RPMI7951 (cell line): ENCODE measurements at places on chromosomes 3 and 15.
A peak's percentile ranks its signal among the peaks of the same experiment; 100 is the strongest.

- peak; percentile 96 for DNase-seq
Observed at GRCh38 chr15:101187820-101188636, 63.8 kb downstream of the CHSY1 start.

DNA sequence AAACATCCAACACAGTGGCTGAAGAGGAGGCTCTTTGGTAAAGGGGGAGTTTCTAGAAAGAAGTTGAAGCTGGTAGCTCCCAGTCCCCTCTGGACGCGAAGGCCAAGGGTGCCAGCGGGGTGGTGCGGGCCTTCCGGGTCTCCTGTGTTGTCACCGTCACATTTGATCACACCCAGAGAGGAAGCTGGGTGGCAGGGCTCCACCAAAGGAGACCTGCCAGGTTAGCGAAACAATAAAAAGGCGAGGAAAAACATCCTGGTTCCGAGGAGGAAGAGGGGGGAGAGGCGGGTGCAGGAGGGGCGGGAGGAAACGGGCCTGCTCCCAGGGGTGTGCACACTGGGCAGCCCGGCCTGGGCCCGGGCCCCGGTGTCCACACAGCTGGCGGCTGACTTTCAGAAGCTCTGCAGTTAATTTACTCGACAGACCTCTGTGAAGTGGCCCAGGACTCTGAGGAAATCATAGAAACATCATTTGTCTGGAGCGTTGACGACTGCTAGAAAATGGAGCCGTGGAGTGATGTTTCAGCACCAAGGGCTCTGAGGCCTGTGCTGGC is 12.1 kb downstream of the HEG1 start:
- no peak for DNase-seq

DNA sequence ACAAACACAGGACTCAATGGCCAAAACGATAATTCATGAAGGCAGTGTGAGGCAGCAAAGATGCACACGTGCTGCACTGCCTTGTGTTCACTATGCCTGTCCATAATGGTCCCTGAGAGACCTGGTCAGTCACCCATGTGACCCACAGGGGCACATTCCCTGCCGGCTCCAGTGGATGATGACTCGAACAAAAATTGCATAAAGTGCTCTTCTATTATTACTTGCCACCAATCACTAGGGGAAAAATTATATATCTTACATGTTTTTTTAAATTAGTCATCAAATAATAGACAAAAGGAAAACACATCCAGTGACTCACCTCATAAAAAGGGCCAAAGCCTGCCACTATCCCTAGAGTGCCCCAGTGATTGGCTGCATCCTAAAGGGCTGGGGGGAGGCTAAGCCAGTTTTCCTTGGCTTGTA is 47.5 kb downstream of the UBP1 start:
- peak; percentile 84 for DNase-seq

DNA sequence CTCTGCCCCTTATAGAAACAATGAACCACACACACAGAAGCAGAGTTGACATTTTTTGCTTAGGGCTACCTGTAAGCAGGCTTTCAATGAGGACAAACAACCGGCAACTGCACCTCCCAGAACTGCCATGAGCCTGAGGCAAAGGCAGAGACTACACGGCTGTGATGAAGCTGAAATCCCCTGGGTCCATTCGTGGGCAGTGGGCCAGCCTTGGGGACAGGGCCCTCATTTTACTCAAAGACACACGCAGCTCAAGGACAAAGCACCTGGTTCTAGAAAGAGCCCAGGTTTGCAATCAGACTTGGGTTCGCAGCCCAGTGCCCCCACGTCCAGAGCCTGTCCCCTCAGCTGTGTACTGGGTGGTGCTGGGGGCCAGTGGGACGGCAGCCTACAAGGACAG is 17.9 kb downstream of the FAM174B start:
- DNase-seq, result no peak

DNA sequence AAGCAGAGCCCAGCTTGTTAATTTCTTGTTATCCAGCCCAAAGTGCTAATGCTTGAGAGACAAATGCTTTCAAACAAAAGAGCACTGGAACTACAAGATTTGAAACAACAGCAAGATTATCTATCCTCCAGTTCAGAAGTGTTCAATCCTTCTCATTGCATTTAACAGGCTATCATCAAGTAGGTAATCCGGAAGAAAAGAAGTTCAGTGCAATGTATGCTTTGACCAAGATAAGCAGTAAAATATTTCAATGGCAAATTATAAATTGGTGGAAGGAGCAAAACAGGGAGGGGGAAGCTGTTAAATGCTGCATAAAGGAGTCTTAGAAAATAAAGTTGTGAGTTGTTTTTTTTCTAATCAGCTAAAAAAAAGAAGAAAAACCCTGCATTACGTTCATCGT is 8.8 kb downstream of the LRIG1 start:
- DNase-seq, result no peak

GRCh38 chr3:112512320-112512719 is 13.0 kb upstream of the BTLA start:
- peak; percentile 6 for DNase-seq

GRCh38 chr3:151196434-151196833 is 6.6 kb downstream of the GPR171 start:
- DNase-seq, result no peak

- no peak for DNase-seq
Observed at GRCh38 chr3:74844428-74844827, 230.0 kb upstream of the CNTN3 start.

GRCh38 chr3:73868688-73869315 is 244.1 kb upstream of the PDZRN3 start:
- peak; percentile 39 for DNase-seq

DNA sequence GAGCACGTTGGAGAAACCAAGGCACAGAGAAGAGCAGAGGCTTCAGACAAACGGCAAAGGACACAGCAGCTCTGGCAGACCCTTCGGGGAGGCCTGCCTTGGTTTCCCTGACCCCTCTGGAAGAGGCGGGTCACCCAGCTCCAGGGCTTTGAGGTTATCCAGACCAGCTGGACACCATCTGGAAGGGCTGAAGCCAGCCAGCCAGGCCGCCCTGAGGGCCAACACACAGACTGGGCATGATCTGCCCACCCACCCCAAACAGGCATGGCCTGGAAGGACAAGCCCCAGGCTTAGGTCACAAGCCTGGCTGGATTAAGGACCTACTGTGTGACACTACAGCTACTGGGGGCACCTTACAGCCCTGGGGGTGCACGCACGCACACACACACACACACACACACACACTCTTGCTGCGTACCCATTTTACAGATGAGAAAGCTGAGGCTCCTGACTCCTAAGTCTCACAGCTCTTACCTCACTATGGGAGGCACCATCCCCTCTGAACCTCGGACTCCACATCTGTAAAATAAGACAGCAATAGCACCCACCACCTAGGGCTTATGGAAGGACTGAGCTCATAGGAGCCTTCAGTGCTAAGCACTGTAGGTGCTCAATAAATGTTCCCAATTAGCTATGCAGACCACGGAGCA is 10.8 kb downstream of the PLXND1 start:
- peak; percentile 70 for DNase-seq

DNA sequence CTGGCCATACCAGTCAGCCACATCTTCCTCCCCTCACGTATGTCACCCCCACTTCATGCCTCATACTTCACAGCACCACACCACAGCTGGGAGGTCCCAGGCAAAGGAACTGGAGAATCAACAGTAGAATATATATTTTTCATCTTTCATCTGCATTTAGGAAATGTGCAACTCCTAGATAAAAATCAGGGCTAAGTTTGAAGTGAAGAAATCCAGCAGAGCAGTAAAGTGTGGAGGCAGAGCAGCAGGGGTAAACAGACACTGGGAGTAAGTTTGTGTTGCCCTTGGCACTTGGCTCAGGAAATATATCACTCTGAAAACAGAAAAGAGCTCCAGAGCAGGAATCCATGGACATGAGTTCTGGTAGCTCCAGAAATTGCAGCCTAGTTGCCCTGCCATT is 2.8 kb upstream of the HERC1 start:
- no peak for DNase-seq

GRCh38 chr3:53156368-53156834 is 4.6 kb upstream of the PRKCD start:
- no peak for DNase-seq

GRCh38 chr3:180989291-180990163 is at the start of gene DNAJC19:
TSS of gene DNAJC19 (minus strand) at chr3:180989736. CDS start at chr3:180989602, 134 bp downstream.
- peak; percentile 97 for DNase-seq

DNA sequence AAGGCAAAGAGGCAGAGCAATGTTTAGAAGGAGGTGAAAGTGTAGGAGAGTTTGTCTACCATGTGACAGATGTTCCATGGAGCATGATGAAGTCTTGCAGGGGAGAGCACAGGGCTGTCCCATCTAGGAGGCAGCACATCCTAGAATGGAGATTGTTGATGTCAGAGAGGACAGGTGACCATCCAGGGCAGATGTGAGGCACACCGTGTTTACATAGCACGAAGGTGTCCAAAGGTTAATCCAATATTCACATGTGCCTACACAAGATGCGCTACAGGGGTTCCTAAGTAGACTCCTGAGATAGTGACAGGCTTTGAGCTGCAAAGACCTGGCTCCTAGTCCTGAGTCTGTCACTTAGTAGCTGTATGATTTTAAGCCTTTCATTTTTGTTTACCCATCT is 219.3 kb upstream of the SLCO3A1 start:
- no peak for DNase-seq

- DNase-seq, result no peak
Observed at GRCh38 chr15:40543631-40544294, 21.1 kb downstream of the CCDC32 start.

GRCh38 chr3:16369885-16370284 is 104.9 kb downstream of the OXNAD1 start:
- peak; percentile 31 for DNase-seq

GRCh38 chr3:11389386-11390268 is 117.4 kb downstream of the ATG7 start:
- peak; percentile 63 for DNase-seq

GRCh38 chr3:132625613-132626012 is 28.5 kb downstream of the ACKR4 start:
- DNase-seq, result no peak

DNA sequence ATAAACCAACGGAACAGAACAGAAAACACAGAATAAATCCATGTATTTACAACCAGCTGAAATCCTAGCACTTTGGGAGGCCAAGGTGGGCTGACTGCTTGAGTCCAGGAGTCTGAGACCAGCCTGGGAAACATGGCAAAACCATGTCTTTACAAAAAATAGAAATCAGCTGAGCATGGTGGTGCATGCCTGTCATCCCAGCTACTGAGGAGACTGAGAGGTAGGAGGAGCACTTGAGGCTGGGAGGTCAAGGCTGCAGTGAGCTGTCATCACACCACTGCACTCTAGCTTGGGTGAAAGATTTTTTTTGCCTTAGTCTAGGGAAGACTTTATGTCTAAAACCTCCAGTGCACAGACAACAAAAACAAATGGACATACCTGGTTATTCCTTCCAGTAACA is 120.7 kb downstream of the STT3B start:
- no peak for DNase-seq

GRCh38 chr3:193086681-193087080 is 154.3 kb upstream of the PLAAT1 start:
- no peak for DNase-seq

DNA sequence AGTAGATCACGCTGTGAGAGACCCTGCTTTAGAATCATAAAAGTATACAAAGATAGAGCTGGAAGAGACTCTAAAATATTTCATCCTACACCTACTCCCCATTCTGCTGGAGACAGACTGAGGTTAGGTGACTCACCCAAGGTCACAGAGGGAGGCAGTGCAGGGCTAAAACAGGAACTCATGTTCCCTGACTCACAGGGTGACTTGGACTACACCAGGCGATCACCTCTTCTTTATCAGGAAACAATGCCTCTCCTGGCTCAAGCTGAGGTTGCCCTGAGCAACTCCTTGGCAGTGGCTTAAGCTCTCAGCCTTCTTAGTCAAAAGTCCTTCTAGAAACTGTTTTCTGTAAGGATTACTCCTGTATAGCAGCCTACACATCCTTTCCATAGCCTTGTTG is 26.4 kb upstream of the TNFAIP8L3 start:
- peak; percentile 97 for DNase-seq

GRCh38 chr3:113829576-113830354 is 8.8 kb upstream of the GRAMD1C start:
- DNase-seq, result no peak

GRCh38 chr3:189013224-189013888 is 158.4 kb upstream of the TPRG1 start:
- no peak for DNase-seq

DNA sequence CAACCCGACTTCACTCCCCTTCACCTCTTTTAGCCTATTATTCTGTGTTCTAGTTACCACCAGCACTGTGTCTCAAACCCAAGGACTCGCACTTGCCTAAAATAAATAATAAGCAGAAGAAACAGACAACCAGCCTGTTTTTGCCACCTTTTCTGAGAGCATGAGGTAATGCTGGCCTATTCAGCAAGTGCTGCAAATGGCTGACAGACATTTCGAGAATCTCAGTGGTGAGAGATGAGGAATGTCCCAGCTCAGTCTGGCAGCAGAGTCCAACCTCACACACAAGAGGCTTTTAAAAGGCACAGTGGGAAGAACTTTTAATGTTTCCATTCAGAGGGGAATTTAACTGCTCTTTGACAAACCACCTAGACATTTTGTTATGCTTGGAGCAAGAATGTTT is 143.3 kb upstream of the GMNC start:
- no peak for DNase-seq

GRCh38 chr3:126389112-126389793 is 5.5 kb upstream of the CFAP100 start:
- DNase-seq, result peak; percentile 82

DNA sequence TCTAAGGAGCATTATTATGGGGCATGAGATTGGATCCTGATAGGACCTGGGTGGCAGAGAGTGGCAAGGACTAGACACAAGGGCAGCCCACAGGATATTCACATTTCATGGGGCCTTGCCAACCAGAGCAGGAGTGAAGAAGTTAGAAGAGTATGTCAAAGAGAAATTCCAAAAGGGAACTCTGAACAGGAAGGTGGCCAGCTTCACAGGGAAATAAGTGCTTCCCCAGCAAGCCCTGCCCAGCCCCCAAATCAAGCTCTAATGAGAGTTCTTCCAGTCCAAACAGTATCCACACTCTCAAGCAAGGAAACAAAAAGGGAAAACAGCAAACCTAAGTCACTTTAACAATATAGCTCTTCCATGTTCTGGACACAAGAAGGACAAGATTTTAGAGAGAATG is 130.2 kb upstream of the COL8A1 start:
- DNase-seq, result peak; percentile 24

DNA sequence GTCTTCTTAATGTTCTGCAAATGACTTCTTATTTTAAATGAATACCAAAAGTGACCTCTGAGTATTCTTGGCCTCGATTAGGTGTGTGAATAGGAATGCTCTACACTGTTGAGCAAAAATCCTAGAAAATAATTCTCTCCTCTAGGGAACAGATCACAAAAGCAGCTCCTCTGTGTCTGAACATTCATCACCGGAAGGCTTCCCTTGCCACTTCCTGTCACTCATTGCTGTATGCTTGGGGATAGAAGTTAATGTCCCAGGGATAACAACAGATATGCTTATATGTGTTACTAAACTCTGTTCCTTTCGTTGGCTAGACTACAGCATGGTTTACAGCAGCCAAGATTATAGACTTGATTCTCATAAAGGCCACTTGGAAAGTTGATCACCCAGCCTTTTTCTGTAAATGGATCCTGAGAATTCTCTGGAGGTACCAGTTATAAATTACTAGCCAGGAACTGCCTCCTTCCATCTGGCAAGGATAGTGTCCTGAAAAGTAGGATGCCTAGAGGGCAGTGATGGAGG is 16.0 kb upstream of the PTX3 start:
- DNase-seq, result no peak
